ENCODE measurements at places on chromosomes 5 and 9.

DNA sequence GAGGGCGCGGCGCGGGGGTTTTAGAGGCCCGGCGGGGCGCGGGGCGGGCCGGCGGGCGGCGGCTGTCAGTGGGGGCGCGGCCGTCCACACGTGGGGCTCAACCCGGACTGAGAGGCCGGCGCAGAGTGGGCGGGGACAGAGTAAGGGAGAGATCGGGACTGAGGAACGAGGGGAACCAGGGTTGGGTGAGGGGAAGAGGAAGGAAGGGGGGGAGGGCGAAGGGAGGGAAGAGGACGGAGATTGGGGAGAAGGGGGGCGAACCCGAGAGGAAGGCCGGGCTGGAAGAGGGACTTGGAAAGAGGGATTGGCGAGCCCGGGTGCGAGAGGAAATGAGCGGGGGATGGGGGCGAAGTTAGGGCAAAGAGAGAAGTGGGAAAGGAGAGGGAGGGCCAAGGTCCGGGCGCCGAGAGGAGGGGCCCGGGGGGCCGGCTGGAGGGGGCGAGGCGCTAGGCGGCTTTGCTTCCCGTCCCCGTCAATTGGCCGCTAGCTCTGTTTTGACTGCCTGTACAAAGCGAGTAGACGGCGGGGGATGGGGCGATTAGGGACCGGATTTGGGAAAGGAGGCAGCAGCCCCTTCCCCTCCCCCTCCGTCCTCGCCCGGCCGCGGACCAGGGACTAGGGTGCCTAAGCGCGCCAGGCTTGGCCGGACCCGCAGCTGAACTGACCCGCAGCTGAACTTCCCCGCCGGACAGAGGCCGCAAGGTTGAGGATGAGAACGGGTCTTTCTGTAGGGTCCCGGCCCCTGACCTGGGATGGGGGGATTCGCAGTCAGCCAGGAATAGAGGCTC, 399 bp upstream of the FBN2 start:
- no peak for DNase-seq

GRCh38 chr9:133347515-133347984, 381 bp downstream of the MED22 start:
- DNase-seq, result peak; percentile 78

DNA sequence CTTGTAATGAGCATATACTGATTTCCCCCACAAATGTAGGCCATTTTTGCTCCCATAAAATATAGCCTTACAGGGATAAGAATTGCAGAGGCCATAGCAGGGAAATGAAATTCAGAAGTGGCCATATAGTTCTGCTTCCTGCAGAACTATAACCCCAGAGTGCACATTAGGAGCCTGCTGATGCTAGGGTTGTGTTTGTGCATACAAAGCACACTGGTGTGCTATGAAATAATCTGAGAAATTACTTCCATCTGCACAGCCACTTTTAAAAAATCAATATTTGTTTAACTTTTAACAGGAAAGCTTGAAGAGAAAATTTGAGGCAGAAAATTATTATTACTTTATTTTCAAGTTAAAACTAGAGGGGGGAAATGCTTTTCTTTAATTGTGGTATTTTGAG, 380.3 kb downstream of the MRPS30 start:
- DNase-seq, result no peak

- DNase-seq, result no peak
These were observed 58.0 kb downstream of the SECISBP2 start for GRCh38 chr9:89376286-89376685.

- no peak for DNase-seq
These were observed 757.3 kb upstream of the WWC1 start for GRCh38 chr5:167533814-167534795.

GRCh38 chr5:169018925-169019324, 282.0 kb downstream of the SLIT3 start:
- DNase-seq, result no peak

DNA sequence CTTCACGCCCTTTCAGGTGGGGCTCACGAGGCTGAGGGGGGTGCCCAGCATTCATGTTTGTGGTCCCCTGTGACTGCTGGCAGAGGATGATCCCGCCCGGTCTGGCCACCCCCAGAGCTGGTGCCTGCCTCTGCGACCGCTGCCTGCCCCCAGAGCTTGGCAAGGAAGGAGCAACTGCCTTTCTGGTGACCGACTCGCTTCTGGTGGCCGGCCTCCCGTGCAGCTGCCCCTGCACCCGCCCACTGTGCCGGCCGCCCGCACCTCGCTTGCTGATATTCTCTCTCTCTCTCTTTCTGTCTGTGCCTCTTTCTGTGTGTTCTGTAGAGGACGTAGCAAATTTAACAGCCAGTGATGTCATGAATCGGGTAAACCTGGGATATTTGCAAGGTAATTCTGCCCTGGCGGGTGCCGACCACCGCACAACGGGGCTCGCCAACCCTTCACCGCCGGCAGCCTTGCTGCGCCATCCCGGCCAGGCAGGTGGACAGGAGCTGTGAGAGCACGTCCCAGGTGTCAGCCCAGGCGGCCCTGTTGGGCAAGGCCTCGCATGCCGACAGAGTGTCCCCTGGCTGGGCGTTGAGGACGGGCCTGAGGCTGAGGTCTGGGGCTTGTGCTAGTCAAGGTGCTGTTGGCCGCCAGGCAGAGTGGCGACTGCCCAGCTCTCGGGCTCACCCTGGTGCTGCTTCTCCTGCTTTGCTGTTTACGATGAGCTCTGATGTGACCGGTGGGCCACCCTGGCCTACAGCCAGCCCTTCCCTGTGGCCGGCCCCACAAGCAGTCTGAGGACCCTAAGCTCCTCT, 86.0 kb downstream of the KCNT1 start:
- no peak for DNase-seq
